PC-9 (cell line): ENCODE measurements at places on chromosomes 5 and 9. TPM values are rescaled to one million over a fixed set of nuclear protein-coding genes. Genes with fewer than 3 reads are reported as not detected.

TLX3 gene
- not detected in 2 replicates for total RNA-seq

- DNase-seq, result no peak
Observed at GRCh38 chr9:128933731-128934130, 12.9 kb downstream of the PHYHD1 start.

DNA sequence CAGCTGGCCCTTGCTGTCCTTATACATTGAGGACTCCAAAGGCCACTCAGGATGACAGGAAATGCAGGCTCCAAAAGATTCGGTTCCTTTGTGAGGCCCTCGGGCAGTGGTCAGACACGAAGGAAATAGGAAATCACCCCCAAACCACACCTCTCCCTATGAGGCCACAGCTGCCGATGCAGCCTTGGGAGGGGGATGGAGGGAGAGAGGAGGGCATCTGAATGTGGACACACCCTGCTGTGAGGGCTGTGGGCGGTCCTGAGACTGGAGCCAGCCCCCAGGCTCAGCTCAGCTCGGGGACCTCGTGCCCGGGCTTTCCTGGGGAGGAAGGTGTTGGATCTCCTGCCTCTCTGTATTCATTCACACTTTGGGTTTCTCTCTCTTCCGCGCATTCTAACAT lies 2.7 kb upstream of the CLPTM1L start:
- DNase-seq, result no peak

DNA sequence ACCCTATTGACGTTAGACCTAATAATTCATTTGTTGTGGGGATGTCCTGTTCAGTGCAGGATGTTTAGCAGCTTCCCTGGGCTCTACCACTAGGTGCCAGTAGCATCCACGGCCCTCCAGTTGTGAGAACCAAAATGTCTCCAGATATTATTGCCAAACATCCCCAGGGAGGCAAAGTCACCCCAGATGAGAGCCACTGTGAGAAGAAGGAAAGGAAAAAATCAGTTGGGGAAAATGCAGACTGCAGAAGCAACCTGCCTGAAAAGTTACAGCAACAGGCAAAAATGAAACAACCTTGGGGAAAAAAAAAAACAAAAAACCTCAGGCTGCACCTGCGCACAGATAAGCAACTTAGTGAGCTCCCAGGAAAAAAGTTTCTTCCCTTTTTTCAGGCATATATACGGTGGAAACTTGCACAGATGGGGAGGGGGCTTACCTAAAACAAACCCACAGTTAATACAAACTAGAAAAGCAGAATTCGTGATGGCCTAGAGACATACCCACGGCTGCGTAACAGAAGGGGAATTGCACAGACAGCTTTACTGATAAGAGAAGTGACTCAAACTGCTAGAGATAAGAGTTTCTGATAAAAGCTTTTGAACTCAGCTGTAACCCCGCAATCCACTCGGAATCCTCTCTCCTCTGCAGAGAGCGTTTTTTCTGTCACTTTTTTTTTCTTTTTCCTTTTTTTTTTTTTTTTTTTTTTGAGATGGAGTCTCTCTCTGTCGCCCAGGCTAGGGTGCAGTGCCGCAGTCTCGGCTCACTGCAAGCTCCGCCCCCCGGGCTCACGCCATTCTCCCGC lies 29.8 kb upstream of the FBP1 start:
- DNase-seq, result peak; percentile 76

GRCh38 chr9:129910628-129911567 lies 75.6 kb downstream of the USP20 start:
- peak; percentile 74 for DNase-seq

CAVIN4 gene
- total RNA-seq, result 0.83 and 1.3 TPM in 2 replicates

DNA sequence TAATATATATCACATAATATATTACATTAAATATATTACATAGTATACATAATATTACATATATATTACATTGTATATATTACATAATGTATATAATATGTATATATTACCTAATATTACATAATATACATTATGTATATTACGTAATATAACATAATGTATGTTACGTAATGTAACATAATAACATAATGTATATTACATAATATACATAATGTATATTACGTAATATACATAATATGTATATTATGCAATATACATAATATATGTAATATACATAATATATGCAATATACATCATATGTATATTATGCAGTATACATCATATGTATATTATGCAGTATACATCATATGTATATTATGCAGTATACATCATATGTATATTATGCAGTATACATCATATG lies 19.1 kb downstream of the CYLC2 start:
- no peak for DNase-seq

DNA sequence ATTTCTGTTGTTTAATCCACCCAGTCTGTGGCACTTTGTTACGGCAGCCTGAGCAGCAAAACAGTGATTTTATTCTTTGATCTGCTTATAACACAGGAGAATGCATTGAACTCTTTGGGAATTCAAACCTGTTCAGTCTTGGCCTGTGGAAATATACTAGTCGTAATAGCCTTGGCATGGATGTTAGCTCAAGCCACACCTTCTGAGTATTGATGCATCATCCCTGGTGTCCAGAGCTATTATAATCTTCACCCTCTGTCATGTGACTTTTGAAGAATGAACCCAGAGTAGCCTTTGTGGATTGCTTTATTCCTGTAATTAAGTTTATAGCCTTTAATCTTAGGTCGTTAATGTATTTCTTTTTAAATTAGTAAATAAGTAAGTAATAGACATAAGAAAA lies 50.8 kb upstream of the TEX48 start:
- DNase-seq, result no peak

TEK gene
- total RNA-seq, result not detected in 2 replicates

SPAAR gene
- 0.72 and 0.73 TPM in 2 replicates for total RNA-seq

PTGS1 gene
- 1.8 TPM in 2 replicates for total RNA-seq

FOXD4L4 gene
- 0.24 and 0.53 TPM in 2 replicates for total RNA-seq

- DNase-seq, result no peak
Observed at GRCh38 chr9:117232281-117232680, 182.6 kb downstream of the ASTN2 start.
